ENCODE measurements at places on chromosomes 6 and 20.

DNA sequence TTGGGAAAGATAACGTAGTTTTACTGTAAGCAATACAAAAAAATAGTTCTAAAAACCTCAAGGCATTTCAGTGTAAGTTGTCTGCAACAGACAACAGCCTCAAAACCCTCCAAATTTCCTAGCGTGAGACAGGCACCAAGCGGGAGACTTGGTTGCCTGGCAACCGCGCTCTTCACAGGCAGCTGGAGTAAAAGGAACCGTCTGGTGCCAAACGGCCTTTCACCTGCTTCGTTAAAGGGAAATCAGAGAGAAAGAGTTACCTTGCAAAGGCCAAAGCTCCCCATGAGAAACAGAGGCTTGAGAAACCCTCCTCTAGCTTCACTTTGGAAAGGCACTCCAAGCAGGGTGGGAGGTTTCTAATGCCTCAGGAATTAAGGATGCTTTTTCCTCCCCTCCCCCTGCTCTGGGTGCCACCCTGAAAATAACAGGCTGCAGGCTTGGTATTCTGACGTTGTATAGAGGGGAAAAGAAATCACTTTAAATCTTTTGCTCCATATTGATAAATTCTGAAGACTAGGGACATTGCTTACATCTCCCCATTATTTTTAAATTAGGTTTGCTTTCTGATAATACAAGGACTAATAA, 129.7 kb upstream of the UFL1 start:
- peak; percentile 2 for DNase-seq

DNA sequence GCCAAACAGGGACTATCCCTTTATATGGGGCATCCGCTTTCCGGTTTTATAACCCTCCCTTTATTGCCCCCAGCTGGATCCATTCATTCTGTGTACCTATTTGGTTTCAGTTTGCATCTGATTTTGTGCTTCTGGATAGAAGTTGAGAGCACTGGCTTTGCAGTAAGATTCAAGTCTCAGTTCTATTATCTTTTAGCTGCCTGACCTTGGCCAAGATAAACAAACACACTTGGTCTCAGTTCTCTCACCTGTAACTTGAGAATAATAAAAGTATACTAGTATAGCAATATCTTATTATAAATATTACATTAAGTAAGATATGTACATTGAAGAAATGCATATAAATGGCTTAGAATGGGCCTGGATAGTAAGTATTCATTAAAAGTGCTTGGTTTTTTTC, 182.4 kb upstream of the TSHZ2 start:
- DNase-seq: no peak

DNA sequence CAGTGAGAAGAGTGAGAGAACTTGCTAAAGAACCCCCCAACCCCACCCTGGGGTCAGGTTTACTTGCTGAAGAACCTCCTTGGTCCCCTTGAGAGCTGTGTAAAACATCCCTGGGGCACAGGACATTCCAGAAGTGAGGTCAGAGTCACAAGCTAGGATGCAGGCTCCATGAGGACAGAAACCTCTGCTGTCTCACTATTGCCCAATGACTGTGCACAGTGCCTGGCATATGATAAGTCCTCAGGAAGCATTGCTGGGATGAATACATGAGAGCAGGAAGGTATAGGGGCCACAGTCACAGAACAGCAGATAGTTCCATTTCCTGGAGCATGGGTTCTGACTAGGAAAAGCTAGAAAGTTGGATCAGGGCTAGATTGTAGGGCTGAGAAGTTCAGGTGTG, 18.4 kb downstream of the NT5E start:
- DNase-seq: no peak

DNA sequence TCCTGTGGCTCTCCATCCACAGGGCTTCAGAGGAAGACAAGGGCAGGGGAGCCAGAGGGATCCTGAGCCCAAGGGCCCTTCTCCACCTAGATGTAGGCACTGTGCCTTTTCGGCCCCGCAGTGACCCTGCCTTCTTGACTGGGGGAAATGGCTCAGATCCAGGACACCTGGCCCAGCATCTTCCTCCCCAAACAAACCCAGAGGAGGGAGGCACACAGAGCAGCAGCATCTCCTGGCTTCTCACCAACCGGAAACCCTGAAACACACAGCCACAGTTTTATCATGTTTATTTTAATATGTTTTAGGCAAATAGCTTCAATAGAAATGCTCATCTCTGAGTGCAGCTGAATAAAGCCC, 84.5 kb upstream of the LRFN2 start:
- DNase-seq: no peak

DNA sequence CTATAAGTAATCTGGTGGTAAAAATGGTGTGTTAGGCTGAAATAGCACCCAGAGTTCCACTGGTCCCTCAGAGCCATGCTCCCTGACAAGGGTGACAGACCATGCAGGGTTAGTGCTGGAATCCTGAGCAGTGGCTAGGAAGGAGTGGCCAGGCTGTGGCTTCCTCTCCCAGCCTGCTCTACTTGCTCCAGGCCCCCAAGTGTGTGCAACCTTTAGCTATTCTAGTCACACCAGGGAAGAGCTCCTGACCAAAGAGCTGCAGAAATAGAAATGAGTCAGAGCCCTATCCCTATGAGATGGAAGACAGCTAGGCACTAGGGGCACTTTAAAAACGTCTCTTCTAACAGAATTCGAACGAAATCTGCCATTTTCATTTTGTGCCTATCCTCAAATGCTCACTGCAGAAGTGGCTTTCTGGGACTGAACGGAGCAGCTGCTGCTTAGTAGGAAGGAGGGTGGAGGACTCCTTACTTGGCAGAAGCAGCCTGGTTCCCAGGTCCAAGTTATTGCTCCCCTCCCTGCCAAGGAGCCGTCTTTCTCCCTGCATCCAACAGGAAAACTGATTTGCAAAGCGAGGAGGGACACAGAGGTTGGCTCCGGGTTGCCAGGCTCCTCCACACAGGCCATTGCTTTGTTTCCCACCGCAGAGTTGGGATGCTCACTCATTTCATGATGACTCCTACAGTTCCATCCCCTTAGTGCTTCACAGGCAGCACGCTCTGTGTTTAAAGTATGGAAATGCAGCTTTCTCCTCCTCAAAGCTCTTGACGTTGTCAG, 754.5 kb downstream of the C6orf118 start:
- DNase-seq: no peak

- DNase-seq: peak; percentile 81
Observed at GRCh38 chr20:26169506-26169905, 472.9 kb upstream of the ZNF337 start.

DNA sequence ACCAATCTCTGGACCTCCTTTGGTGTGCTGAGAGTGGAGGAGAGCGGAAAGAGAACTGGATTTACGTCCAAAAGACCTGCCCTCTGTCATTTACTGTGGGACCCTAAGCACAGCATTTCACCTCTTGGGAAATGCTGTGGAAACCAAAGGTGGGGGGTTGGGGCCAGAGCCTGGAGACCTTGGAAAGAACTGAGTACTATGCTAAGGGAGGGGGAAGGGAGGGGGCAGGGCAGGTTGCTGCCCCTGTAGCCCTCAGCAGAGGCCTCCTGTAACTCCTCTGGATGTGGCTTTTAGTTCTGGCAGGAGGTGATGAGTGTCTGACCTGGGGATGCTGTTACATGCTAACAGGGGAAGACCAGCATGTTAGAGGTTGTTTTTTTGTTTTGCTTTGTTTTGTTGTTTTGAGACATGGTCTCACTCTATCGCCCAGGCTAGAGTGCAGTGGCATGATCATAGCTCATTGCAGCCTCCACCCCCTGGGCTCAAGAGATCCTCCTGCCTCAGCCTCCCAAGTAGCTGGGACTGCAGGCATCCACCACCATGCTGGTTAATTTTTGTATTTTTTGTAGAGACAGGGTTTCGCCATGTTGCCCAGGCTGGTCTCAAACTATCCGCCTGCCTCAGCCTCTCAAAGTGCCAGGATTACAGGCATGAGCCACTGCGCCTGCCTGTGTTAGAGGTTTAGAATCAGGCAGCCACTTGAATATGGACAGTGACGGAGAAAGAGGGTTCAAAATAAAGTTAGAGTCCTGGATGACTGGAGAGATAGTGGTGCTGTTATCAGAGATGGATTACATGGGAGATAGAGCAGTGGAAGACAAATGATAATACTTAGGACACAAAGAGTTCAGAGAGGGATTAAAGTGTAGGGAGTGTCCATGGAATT, 18.4 kb upstream of the PARD6B start:
- no peak for DNase-seq

GRCh38 chr20:44302026-44302669, 8.9 kb downstream of the FITM2 start:
- no peak for DNase-seq

- DNase-seq: peak; percentile 58
Observed at GRCh38 chr6:121506761-121507754, 71.6 kb downstream of the GJA1 start.

Data from fibroblast of skin of right biceps (primary cell).